ENCODE measurements at places on chromosomes 16 and 17.

DNA sequence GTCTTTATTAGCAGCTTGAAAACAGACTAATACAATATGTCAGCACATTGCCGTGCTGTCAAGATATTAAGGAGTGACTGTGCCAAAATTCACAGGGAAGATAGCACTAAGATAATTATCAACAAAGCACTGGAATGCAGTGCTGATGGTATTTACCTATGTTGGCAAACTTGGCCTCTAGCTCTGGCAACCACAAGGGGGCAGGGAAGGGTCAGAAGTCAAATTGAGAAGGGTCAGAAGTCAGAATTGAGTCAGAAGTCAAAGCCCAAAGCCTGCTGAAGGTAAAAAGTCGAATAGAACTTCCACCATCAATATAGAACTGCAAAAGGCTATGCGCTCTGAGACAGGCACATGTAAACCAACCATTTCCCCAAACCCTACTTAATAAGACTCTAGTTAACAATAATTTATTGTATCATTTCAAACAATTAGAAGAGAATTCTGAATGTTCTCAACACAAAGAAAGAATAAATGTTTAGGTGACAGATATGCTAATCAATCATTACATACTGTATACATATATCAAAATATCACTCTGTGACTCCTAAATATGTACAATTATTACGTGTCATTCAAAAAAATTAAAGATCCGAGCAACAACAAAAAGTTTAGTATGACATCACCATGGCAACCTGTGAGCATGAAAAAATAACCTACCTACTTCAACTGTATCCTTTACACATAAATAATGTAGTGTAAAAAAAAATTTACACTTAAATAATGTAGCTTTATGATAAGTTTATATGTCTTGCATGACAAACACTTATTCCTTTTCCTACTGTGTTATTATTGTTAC lies 916.1 kb downstream of the KCNJ2 start:
- DNase-seq = no peak

- DNase-seq = no peak
Observed at GRCh38 chr17:34762078-34762477, 182.7 kb downstream of the TMEM132E start.

DNA sequence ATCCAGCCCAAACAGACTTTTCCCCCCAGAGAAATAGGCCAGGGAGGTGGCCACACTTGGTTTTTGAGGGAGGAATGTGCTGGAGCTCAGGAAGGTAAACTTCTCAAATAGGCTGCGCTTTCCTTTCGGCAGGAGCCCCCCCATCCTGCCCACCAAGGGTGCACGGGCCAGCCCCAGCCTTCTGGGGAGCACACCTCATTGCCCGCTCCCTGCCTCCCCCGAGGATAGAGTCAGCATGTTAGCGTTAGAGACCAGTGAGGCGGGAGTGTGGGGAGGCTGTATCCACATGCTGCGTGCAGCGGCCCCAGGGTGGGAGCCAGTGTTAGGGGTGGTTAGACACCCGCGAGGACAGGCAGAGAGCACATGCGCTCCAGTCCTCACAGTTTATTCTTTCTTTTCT lies 42.3 kb downstream of the PIPOX start:
- no peak for DNase-seq

DNA sequence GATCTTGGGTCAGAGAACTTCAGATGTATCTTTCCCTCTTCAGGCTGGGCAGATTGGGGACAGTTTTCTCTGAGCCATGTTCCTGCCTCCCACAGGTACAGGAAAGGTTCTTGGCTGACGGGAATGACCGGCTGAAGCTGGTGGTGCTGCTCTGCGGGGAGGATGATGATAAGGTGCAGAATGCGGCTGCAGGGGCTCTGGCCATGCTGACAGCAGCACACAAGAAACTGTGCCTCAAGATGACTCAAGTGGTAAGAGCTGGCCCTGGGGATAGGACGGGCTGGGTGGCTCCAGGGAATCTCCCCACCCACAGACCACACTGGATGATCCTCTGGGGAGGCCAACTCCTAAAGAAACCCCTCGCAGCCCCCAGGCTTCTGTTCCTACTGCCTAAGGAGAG lies 10.9 kb downstream of the SLC35G3 start:
- DNase-seq = no peak

DNA sequence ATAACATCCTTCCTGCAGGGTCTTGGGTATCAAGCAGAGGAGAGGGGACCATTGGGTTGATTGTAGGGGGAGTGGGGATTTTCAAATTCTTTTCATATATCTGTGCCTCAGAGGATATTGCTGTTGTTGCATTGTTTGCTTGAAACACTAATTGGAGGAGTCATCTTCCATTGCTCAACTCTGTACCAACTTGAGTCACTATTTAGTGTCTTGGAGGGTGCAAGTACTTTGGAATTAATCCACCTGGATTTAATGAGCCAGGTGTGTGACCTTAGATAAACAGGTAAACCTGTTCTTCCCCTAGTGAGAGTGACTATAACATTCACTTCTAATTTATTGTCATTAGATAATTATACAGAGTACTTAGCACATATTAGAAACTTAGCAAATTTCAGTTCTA lies 151.3 kb upstream of the CNTNAP4 start:
- no peak for DNase-seq

- no peak for DNase-seq
Observed at GRCh38 chr17:55898195-55898594, 147.3 kb downstream of the PCTP start.

DNA sequence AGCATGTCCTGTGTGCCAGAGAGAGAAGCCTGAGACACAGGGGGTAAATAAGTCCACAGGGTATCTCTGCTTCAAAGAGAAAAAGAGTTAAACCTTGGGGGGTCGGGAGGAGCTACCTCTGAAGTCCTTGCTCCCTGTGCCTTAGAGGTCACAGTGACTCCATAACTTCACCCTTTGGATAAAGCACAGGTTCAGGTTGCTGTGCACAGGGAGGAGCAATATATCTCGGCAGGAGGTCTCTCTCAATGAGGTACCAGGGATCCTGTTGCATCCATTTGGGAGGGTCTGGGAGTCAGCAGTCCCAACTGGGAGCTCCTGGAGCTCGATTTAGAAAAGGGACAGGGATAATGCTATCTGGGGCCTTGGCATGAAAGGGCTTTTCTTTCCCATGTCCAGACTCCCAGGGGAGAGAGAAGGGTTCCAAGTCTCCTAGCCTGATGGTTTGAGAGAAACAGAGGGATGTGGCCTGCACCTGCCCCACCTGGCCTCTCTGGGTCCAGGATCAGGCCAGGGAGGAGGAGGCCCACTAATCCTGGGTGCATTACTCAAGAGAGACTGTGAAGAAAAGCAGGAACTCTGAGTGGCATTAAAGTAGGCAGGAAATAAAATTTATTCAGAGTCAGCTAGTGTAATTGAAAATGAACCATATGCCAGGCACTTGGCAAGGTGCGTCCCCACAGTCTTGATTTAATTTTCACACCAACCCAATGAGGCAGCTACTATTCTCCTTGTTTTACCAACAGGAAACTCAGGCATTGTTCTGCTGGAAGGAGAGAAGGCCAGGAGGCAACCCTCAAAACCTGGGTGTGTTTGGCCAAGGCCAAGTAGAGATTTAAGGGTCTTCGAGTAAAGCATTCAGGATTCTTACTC lies 40.7 kb downstream of the CUEDC1 start:
- DNase-seq = no peak

DNA sequence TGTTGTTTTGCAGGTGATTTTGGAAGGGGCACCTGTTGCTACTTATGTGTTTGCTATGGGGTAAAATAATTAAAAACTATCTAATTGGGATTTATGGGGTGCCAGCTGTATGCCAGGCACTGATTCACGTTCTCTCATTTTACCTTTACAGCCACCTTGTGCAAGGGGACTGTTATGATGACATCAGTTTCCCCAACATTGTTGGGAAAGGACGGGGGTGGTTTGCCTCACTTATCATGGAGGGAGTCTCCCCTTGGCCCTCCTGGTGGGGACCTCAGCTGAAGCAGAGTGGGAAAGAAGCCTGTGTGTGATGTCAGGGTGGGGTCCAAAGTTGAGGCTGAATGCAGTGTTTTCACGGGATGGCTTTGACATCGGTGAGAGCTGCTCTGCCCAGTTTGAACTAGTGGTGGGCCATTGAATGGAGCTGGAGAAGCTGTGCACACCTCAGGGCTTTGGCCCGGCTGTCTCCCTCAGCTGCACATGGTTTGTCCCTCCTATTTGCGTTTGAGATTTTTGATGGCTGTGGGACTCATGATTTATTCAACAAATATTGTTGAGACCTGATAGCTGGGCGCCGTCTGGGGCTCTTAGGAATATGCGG lies 36.1 kb downstream of the CMIP start:
- DNase-seq = no peak

DNA sequence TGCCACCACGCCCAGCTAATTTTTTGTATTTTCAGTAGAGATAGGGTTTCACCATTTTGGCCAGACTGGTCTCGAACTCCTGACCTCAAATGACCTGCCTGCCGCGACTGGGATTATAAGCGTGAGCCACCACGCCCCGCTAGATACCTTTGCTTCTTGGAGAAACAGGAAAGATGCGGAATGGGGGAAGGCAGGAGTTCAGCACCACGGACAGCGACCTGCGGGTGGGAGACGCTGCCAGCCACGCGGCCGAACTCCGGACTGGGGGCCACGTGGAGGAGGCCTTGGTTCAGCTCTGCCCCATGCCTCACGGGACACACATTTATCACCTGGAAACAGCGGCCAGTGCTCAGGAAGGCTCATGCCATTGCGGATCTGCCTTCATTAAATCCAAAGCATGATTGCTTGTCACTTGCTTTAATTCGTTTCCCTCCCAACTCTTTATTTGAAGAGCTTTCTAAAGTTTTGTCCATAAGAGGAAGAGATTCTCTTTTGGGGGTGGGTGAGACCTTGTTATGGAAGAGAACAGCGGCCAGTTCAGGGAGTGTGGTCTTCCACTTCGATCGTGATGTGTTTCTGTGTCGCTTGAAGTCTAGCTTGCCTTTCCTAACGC lies 219.9 kb downstream of the ENGASE start:
- peak; percentile 34 for DNase-seq

- no peak for DNase-seq
Observed at GRCh38 chr17:57453841-57454425, 197.6 kb downstream of the MSI2 start.

- DNase-seq = no peak
Observed at GRCh38 chr16:66054095-66054494, 312.4 kb upstream of the CDH5 start.

DNA sequence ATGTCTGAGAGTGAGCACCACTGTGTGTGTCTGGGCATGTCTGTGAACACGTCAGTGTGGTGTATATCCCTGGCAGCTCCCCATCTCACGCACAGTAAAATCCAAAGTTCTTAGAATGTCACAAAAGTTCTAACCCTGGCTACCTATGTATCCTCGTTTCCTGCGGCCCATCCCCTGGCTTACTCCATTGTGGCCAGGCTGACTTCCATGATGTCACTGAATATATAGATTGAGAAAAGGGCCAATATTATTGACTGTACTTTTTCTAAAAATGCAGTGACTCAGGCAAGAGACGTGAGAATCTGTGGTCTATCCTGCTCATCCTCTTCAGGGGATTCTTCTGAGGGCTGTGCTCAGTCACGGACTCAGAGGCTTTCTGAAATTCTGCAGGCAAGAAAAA lies 963 bp upstream of the METTL22 start:
- no peak for DNase-seq

- no peak for DNase-seq
Observed at GRCh38 chr17:35972945-35973332, 8.4 kb downstream of the CCL16 start.

GRCh38 chr16:27485126-27485525 lies 64.6 kb downstream of the GTF3C1 start:
- no peak for DNase-seq

DNA sequence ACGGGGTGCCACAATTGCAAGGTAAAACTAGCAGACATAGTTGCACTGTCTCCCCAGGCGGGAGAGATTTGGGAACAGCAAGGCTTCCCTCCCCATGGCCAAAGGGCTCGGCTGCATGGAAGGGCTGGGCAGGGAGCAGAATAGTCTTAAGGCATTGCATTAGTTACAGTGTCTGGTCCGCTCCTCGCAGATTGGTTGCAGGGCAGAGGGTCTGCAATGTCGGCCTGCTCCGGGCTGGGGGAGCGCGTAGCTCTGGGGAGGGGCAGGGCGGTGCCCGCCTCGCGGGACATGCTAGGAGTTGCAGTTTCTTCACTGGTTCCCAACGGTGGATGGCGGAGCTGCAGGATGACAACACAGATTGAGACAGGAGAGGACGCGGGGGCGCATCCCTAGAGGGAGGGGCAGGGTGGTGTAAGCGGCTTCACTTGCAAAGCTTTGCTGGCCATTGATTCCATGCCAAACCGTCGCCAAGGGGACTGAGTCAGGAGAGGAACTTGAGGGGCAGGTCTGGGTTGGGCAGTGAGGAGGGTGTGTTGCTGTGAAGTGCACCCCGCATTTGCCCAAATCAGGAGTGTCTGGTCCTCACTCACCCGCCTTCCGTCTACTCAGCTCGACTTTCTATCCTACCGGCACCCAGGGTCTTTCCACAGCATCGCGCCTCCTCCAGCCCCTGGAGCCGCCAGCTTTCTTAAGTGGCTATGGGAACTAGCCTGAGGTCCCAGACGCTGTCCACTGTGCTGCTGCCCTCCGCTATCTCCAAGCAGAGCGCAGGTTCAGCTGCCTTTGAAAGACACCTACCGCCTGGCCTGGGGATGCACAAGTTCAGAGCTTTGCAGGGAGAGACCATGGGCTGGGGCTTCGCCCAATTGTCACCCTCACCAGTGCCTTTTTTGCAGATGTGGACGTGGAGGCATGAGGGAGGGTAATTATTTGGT lies 1748.9 kb downstream of the TP53TG3F start:
- no peak for DNase-seq

DNA sequence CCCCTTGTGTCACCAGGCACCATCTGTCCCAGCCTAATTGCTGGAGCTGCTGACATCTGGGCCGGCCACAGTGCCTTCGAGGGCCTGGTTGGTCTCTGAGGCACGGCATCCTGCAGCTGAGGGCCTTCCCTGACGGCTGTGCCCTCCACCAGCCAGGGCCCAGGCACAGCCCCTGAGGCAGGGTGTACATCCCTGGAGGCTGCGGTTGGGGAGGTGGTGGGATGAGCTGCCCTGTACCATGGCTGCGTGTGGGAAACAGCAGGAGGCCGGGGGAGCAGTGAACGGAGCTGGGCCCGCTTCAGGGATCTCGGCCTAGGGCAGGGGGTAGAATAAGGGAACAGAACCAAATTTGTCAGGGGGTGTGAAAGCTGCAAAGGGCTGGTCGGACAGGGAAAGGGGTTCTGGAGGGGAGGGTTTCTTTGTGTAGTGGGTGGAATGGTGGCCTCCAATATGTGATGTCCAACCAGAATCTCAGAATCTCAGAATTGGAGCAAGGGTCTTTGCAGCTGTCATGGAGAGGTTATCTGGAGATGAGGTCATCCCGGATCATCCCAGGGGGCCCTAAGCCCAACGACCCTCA lies 10.0 kb upstream of the SLC38A10 start:
- no peak for DNase-seq

- DNase-seq = no peak
Observed at GRCh38 chr17:31481783-31482081, 90.3 kb downstream of the RAB11FIP4 start.

DNA sequence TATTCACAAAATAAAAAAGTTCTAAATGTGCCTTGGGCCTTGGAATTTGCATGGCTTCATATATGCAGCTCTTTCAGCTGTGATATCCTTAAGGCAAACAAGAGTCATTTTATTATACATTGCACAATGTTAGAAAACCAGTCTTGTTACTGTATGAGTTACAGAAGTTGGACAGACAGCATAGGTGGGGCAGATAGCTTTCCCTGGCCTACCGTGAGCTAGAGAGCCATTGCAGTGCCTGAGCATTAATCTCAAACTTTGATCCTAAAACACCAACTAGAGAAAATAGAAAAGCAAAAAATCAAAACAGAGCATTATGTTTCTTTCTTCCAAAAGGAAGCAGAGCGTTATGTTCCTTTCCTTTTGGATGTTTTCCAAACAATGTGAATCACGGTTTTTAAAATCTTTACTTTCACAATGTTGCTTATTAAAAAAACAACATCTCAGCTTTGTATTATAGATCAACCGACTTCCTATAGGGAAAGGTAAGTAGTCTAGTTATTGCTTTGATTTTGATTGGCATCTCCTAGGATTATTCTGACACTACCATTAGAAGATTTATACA lies 32.2 kb downstream of the ARHGAP44 start:
- DNase-seq = no peak

All from GM19239 (cell line).